DND-41 (cell line): ENCODE measurements at places on chromosomes 5 and 9.

GRCh38 chr9:101664453-101664852 lies 69.7 kb upstream of the PPP3R2 start:
- no peaks in the 10 kb centered on the region for H3K4me1 ChIP-seq
- H3K4me3 ChIP-seq, result no peak overlapping the region
- no peak for DNase-seq

GRCh38 chr5:72857396-72857795 lies 40.9 kb downstream of the TNPO1 start:
- H3K27ac ChIP-seq, result no peak overlapping the region
- H3K27me3 ChIP-seq, result no peaks in the 10 kb centered on the region
- H3K4me3 ChIP-seq, result no peak overlapping the region
- DNase-seq, result no peak
- peaks cover 87% of the 10 kb centered on the region for H3K36me3 ChIP-seq

DNA sequence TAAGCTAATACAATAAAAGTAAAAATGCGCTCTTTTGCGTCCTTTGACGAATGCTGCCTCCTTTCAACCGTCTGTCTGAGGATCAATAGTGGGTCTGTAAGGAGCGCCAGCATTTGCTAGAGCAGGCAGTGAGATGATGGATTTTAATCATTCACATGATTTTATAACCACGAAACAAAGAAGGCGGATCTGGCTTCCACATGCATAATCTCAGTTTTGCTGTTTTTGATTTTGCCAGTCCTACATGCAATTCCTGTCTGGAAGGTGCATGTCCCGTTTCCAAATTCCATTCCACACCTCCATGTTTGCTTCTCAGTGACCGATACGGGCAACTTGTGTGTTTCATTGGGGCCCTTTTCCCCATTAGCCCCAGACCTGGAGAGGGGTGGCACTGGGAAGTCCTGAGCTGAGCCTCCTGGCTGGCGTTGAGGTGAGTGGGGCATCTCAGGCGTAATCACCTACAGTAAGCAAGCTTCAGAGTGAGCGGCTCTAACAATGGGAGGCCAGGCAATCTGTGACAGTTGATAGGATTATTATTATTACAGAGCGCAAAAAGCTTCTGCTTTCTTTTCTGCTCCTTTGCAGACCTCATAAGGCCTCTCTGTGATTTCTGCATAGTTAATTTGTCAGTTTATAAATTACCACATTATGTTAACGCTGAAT lies 405.4 kb downstream of the ZSWIM6 start:
- no peaks in the 10 kb centered on the region for H3K27me3 ChIP-seq
- H3K4me3 ChIP-seq, result no peak overlapping the region
- no peak for DNase-seq
- no peaks in the 10 kb centered on the region for H3K36me3 ChIP-seq
- H3K4me1 ChIP-seq, result no peaks in the 10 kb centered on the region
- H3K27ac ChIP-seq, result no peak overlapping the region

GRCh38 chr9:97470076-97470475 lies 31.4 kb upstream of the TMOD1 start:
- no peaks in the 10 kb centered on the region for H3K36me3 ChIP-seq
- H3K4me1 ChIP-seq, result no peaks in the 10 kb centered on the region
- H3K4me3 ChIP-seq, result no peak overlapping the region
- H3K27me3 ChIP-seq, result no peaks in the 10 kb centered on the region

- H3K27ac ChIP-seq, result no peak overlapping the region
- peaks cover 20% of the 10 kb centered on the region for H3K36me3 ChIP-seq
- no peak for DNase-seq
Measured at GRCh38 chr5:151071848-151072629, 8.8 kb downstream of the TNIP1 start.

- H3K4me3 ChIP-seq, result no peak overlapping the region
- no peaks in the 10 kb centered on the region for H3K4me1 ChIP-seq
- H3K27me3 ChIP-seq, result no peaks in the 10 kb centered on the region
Measured at GRCh38 chr5:11355491-11355890, 548.8 kb downstream of the CTNND2 start.

DNA sequence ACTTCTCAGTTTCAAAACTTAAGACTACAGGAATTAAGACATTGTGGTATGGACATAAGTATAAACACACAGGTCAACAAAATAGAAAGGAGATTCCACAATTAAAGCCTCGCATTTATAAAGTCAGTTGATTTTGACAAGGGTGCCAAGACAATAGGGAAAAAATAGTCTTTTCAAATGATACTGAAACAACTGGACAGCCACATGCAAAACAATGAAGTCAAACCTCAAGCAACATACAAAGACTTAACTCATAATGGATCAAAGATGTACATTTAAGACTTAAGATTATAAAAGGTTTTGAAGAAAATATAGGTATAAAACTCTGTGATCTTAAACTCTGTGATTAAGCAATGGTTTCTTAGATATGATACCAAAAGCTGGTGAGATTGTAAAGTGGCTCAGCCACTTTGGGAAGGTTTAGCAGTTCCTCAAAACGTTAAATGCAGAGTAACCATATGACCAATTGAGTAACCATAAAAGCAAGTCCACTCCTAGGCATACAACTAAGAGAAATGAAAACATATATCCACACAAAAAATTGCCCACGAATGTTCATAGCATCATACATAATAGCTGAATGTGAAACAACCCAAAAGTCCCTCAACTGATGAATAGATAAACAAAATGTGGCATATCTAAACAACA lies 22.0 kb downstream of the HINT1 start:
- H3K27me3 ChIP-seq, result no peaks in the 10 kb centered on the region
- no peak overlapping the region for H3K4me3 ChIP-seq
- H3K36me3 ChIP-seq, result no peaks in the 10 kb centered on the region
- no peak overlapping the region for H3K27ac ChIP-seq

- no peaks in the 10 kb centered on the region for H3K36me3 ChIP-seq
- no peak for DNase-seq
- no peak overlapping the region for H3K4me3 ChIP-seq
- H3K27me3 ChIP-seq, result no peaks in the 10 kb centered on the region
Measured at GRCh38 chr5:54001976-54002775, 308.2 kb downstream of the ARL15 start.

- H3K4me1 ChIP-seq, result no peaks in the 10 kb centered on the region
- DNase-seq, result no peak
- no peak overlapping the region for H3K4me3 ChIP-seq
- no peak overlapping the region for H3K27ac ChIP-seq
Measured at GRCh38 chr9:116137010-116137409, 16.6 kb upstream of the PAPPA start.

DNA sequence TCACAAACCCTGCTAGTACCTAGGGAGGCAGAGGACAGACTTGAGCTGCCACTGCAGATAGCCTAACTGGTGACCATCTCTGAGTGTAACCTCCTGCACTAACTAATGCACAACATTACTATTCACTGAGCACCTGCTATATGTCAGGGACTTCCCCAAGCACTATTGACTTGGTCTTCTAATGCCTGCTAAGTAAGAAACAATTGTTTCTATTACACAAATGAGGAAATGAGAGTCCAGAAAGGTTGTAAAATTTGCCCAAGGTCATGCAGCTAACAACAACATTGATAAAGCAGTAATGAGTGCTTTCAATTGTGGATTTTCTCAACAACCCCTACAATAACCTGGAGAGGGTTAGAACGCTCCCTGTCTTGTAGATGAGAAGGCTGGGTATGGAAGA lies 183.7 kb downstream of the ZNF462 start:
- H3K4me1 ChIP-seq, result no peaks in the 10 kb centered on the region
- H3K27ac ChIP-seq, result no peak overlapping the region
- no peak overlapping the region for H3K4me3 ChIP-seq
- DNase-seq, result no peak
- no peaks in the 10 kb centered on the region for H3K27me3 ChIP-seq
- no peaks in the 10 kb centered on the region for H3K36me3 ChIP-seq

DNA sequence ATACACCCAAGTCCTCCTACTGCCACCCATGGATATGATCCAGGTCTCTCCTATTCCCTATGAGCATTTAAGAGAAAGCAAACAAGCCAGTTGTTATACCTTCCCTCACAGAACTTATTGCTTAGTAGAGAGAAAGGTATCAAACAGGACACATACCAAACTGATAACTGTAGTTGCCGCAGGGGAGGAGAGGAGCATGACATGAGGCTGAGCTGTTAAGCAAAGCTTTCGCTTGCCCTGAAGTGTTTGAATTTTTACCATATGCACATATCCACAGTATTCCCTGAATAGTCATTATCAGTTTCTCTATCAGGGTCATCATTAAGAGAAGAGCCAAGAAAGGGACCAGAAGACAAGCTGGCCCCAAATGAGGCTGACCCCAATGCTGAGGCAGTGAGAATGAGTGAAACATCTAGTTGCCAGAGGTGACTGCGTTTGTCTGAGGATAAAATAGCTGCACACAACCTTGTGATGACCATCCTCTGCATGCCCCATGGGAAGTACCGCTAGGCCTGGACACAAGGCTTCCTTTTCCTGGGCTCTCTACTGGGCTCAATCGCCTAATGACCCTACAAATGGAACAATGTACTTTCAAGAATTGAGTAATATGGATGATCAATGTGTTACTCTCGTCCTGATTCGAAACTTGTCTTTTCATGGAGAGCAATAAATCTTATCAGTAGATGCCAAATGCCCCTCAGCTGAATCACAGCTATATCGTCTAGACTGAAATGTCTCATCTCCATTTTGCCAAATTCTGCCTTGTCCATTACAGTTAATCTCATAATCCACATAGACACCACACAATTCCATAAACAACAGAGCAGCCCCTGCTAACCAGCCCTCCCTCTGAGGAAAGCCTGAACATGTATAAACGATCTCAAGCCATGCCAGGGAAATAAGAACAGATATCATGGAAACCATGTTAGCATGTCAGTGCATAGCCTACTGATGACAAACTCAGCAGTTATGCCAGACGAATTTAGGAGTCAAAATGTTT lies 4.3 kb upstream of the IFNK start:
- DNase-seq, result no peak
- no peak overlapping the region for H3K4me3 ChIP-seq
- no peaks in the 10 kb centered on the region for H3K4me1 ChIP-seq
- no peak overlapping the region for H3K27ac ChIP-seq
- no peaks in the 10 kb centered on the region for H3K36me3 ChIP-seq
- no peaks in the 10 kb centered on the region for H3K27me3 ChIP-seq

- peaks cover 9% of the 10 kb centered on the region; the same call in 1 of the 2 replicates for H3K4me1 ChIP-seq
- H3K27me3 ChIP-seq, result no peaks in the 10 kb centered on the region
- DNase-seq, result no peak
- no peak overlapping the region for H3K4me3 ChIP-seq
Measured at GRCh38 chr5:109756543-109757185, 66.9 kb downstream of the MAN2A1 start.
